ENCODE measurements at places on chromosomes 4 and X.

GRCh38 chr4:166482758-166483157 lies 609.7 kb downstream of the TLL1 start:
- no peak for DNase-seq

DNA sequence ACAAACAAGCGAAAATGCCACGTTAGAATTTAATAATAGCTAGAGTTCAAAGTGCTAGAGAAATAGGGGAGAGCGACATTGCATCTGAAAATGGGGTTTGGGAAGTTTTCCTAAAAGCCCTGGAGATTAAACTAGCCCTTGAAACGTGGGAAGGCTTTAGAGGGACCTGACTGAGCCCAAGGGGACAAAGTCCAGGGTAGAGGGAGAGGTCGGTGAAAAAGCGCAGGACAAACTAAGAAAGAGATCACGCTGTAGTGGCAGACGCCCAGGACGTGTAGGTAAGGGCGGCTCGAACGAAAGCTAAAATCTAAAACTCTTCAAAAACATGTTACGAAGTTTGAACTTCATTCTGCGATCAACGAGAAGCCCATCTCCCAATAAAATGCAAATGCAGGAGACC lies 1.1 kb upstream of the ATP11C start:
- DNase-seq = no peak

GRCh38 chrX:53685711-53686110 lies 808 bp downstream of the HUWE1 start:
- no peak for DNase-seq

GRCh38 chr4:23874536-23874901 lies 15.3 kb downstream of the PPARGC1A start:
- no peak for DNase-seq

GRCh38 chr4:33334416-33334815 lies 2614.2 kb downstream of the PCDH7 start:
- no peak for DNase-seq

DNA sequence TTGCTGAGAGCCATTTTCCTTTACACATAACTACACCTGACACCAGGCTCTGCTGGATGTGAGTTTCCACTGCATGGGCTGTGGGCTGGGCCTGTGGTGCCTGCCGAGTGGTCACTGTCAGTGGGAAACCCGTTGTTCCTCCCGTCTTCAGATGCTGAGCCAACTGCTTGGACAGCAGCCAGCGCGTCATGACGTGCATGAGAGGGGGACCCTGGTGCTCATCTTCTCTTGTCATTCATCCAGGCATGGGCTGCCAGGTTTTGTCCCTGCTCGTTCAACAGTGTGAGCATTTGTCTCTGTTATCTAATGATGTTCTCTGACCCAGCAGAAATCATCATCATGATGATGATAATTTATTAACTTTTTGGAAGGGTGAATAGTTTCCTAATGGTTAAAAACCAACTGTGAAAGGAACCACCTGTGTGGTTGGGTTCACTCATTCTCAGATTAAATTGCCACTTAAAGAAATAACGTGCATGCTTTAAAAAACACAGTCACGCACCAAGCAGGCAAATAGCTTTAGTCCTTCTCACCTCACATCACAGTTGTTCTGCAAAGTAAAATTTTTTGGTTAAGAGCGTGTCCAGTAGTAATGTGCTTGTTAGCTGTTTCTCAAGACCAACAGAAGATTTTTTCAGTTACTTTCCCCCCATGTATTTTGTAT lies 19.9 kb upstream of the CLDN34 start:
- DNase-seq = no peak

- DNase-seq = no peak
Observed at GRCh38 chr4:179248821-179249220, 1806.6 kb upstream of the AGA start.

DNA sequence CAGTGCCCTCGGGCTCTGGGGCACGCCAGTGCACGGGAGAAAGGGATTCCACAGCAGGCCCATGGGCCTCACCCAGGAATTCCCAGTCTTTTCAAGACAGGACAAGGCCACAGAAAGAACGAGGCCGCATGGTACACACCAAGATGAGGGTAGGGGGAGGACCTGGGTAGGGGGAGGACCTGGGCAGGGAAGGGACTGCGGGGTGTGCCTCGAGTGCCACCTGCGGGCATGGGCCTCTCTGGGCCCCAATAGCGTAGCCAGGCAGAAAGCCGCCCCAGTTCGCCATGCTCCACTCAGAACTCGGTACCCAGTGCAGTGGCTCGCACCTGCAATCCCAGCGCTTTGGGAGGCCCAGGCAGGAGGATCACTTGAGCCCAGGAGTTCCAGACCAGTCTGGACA lies 14.0 kb upstream of the DUSP9 start:
- no peak for DNase-seq

DNA sequence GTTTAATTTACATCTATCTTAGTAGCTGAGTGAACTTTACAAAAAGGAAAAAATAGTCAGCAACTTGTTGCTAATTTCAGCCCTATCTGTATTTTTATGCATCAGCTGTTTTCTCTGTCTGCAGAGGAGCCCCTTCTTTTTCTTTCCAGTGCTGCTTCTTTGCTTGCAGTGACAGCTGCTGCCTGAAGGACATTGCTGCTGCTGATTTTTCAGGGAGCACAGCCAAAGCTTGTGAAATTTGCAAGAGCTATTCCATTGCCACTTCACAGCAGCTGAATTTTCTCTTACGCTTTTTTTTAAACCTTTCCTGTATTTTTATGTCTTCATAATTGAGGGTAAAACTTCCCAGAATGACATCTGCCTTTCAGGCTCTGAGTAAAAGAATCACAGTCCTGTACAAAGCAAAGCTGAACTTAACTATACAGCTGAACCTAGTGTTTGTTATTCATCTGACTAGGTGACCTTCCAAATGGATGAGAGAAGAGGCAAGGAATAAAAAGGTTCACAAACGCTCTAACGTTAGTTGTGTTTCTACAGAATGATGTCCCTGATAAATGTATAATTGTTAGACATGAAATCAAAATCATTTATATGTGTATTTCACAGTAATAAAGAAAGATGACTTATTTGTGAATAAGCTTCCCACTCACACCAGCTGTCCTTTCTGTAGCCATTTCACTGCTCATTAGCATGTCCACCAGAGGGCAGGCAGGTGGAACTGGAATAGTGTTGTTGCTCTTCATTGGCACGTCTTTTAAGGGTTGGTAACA lies 541.4 kb downstream of the ADGRL3 start:
- DNase-seq = peak; percentile 24

GRCh38 chrX:149504226-149504914 lies 736 bp downstream of the IDS start:
- no peak for DNase-seq

DNA sequence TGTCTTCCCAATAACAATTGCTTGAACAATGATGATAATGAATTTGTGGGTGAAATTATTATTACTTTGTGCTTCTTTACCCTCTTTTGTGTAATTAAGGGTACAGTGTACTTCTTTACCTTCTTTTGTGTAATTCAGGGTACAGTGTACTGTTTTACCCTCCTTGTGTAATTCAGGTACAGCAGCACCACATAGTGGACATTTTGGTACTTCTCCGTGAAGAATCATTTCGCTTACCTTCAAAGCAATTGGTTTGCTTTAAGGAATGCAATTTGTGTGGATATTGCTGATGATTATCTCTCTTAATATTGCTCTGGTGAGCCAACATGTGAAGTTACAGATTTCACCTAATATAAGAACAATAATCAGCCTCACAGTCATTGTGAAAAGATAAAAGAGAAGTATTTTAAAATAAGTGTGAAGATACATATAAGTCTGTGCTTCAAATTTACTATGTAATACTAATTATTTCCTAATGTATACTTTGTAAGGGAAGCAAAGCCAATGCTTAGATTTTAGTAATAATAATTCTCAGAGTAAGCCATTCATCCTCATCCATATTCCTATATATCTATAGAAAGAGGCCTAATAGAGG lies 27.2 kb upstream of the SEC24B start:
- DNase-seq = peak; percentile 47

- no peak for DNase-seq
Observed at GRCh38 chr4:25313201-25313895, 774 bp downstream of the ZCCHC4 start.

DNA sequence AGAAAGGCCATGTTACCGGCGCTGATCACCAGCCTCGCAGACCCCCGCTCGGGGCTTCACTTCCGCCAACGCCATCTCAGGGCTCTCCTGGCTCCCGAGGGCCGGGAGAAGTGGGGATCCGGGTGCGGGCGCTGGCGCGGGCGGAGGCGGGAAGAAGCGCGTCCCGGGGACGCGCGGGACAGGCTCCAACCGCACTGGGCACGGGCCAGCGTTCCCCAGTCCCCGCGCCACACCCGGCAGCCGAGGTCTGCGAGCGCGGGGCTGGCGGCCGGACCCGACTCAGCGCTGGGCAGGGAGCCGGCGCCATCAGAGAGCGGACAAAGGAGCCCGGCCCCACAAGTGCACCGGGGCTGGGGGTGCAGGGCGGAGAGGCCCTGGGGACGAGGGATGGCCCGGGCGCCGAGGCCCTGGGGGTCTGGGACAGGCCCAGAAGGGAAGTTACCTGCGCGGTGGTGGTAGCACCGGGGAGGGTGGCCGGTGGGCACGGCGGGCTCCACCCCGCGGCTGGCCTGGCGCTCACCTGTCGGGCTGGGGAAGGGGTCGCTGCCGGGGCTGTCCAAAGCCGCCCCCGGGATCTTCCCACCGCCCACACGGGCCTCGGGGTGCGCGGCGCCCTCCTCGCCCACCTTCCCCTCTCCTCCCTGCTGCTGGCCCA lies 449 bp downstream of the CTPS2 start:
- DNase-seq = no peak

- peak; percentile 63 for DNase-seq
Observed at GRCh38 chr4:169009286-169010124, 550 bp downstream of the CBR4 start.

DNA sequence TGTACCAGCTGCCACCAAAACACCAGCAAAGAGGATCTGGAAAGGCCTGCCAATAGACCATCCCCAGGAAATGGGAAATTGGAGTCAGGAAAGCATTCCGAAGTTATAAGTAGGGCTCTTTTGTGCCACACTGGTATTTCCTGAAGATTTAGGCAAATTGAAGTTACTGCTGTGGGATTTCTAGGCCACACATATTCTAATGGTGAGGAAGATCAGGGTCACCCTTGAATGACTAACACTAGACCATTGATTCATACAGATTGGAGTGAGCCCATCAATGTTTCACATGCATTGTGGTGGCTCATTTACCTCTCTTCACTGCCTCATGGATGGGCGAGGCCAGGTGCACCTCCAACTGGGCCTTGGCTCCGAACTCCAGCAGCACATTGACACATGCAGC lies 22.6 kb downstream of the ASB11 start:
- no peak for DNase-seq

DNA sequence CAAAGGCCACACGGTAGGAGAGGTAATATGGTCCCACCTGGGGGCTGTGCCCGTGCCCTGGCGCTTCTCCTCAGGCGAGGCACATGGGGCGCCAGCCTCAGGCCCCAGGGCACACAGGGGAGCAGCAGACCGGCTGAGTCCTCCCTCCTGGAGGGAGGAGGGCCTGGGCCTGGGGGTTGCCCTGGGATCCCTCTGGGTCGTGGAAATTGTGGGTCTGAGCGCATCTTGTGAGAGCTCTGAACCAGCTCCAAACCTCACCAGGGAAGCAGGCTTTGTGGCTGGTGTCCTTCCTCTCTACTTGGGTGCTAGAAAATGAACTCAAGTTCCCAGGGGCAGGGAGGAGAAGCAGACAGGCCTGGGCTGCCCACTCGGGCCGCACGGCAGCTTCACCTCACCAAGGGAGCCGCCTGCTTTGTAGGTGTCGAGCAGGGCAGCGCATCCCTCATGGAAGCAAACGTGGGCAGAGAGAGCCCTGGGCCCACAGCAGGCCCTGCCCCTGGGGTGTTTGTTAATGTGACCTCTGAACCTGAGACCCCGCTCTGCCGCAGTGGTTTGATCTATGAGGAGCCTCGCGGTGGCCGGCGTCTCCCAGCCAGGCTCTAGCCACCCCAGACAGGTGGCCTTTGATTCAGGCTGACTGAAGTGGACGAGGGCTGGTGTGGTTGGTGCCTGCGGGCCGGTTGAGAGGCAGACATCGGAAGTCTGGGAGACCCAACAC lies 10.8 kb downstream of the HTRA3 start:
- no peak for DNase-seq

GRCh38 chr4:87092389-87093141 lies 127.9 kb downstream of the KLHL8 start:
- no peak for DNase-seq

DNA sequence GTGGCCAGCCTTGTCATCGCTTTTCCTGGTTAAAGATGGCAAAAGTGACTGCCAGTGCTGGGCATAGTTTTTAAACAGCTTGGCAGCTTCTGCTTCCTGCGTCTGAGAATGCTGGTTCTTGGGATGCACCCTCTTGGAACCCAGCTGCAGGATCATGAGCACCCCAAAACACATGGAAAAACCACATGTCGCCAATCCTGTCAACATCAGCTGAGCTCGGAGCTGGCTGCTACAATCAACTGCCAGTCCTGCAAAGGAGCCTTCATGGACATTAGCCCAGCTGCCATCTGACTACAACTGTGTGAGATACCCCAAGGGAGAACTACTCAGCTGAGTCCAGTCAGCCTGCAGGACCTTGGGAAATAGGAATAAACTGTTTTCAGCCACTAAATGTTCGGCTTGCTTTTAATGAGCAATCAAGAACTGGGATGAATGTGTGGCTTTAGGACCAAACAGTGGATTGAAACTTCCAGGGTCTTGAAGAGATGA lies 31.0 kb downstream of the OSTC start:
- no peak for DNase-seq

DNA sequence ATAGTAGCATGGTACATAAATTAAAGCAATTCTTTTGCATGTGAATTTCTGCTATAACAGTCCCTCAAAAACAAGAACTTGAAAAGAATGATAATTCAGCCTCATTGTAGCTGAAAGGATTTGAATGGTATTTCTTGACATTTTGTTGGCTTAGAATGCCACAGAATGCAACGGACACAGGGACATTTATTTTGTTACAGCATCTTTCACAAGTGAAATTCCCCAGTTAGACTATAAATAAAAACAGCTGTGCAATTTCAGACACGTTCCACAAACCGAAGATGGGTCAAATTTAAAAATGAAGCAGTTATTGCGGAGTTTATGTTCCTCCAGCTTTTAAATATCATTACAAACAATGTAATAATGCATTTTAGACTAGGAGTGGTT lies 82.8 kb upstream of the AMELX start:
- DNase-seq = no peak

DNA sequence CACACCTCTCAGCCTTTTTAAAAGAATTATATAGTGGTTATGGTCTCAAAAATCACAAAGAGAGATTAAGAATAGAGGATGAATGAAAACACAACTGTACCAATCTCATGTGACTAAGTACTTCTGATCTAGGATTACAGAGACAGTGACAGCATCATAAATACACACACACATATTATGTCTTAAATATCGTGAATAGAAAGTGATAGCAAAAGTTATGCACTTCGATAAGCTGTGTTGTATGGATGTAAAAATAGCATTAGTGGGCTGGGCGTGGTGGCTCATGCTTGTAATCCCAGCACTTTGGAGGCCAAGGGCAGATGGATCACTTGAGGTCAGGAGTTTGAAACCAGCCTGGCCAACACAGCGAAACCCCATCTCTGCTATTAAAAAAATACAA lies 25.0 kb downstream of the GYPA start:
- DNase-seq = no peak

- no peak for DNase-seq
Observed at GRCh38 chr4:110967936-110968335, 345.1 kb upstream of the PITX2 start.

- no peak for DNase-seq
Observed at GRCh38 chr4:24887881-24888430, 24.9 kb downstream of the CCDC149 start.

GRCh38 chr4:20483416-20483815 lies 216.8 kb upstream of the PACRGL start:
- DNase-seq = no peak

- no peak for DNase-seq
Observed at GRCh38 chrX:132488180-132488705, 595 bp downstream of the MBNL3 start.

GRCh38 chrX:112694811-112695210 lies 15.1 kb upstream of the LHFPL1 start:
- DNase-seq = no peak

Measured in putamen (tissue), 1 donor.